ENCODE measurements at places on chromosomes 7 and 10. TPM values are rescaled to one million over a fixed set of nuclear protein-coding genes. Genes with fewer than 3 reads are reported as not detected.

- H3K4me1 ChIP-seq: peaks cover 13% of the 10 kb centered on the region
- no peaks in the 10 kb centered on the region for H3K36me3 ChIP-seq
- H3K27ac ChIP-seq: no peak overlapping the region
- H3K4me3 ChIP-seq: no peak overlapping the region
- no peaks in the 10 kb centered on the region for H3K27me3 ChIP-seq
These were observed 27.7 kb downstream of the ARHGAP22 start for GRCh38 chr10:48577158-48577557.

DNA sequence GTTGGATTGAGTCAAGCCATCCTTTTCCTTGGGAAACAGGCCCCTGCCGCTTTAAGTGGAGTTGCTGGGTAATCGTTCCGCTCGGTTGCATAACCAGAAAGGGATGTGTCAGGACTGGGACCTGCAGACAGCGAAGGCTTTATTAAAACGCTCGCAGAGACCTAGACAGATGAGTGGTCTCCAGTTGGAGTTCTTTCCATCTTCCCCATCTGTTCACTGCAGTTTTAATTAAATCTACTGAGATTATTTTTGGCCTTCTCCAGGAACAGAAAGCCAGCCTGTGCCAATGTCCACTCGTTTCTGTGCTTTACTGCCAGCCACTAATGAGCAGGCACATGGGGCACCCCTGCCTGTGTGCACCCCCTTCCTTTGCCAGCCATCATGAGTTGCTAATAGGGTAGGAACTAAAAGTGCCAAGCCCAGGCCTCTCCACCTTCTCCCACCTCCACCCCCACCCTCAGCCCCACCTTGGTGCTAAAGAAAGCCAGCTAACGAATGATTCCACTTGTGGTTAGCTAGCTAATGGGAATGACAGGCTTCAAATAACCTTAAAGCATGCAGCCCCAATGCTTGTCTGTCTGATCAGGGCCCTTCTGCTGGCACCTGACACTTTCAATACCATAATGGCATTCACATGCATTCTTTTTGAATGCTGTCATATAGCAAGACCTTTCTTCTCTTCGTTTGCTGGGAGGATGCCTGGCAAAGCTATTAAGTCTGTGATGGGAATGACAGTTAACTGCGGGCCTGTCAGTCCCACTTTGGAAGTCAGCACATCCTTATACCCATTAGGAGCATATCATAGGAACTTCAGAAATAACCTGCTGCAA lies 556.8 kb upstream of the GALNT17 start:
- no peak overlapping the region for H3K4me3 ChIP-seq
- H3K27me3 ChIP-seq: no peaks in the 10 kb centered on the region
- no peak overlapping the region for H3K27ac ChIP-seq

NOS3 gene
- total RNA-seq: 12.6 TPM

DNA sequence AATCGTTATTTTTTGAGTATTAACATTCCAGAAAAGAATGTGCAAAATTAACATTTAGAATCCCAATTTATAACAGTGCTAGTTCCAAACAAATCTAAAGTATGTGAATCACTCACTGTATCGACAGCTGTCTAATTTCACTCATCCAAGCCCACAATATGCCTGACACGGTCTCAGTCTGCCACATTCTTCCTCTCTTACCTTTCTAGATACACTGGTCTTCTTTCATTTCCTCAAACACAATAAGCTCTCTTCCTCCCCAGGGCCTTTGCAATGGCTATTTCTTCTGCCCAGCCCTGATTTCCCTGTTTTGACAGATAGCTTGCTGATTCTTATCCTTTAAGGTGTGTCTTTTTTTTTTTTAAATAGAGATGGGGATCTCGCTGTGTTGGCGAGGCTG lies 48.8 kb downstream of the UBE2H start:
- no peak for DNase-seq
- H3K4me1 ChIP-seq: peaks cover 71% of the 10 kb centered on the region
- no peaks in the 10 kb centered on the region for H3K27me3 ChIP-seq
- peak overlapping the region; percentile 34 for H3K27ac ChIP-seq

INSYN2A gene
- total RNA-seq: not detected

EVX1 gene
- not detected for total RNA-seq

SLC35G1 gene
- total RNA-seq: 2.3 TPM

- H3K27ac ChIP-seq: peak overlapping the region; percentile 44
- no peak for DNase-seq
- no peak overlapping the region for H3K4me3 ChIP-seq
- H3K27me3 ChIP-seq: no peaks in the 10 kb centered on the region
These were observed 84.9 kb upstream of the ADRB1 start for GRCh38 chr10:113958631-113959382.

- H3K27me3 ChIP-seq: no peaks in the 10 kb centered on the region
- H3K4me3 ChIP-seq: no peak overlapping the region
- DNase-seq: no peak
- H3K4me1 ChIP-seq: peaks cover 35% of the 10 kb centered on the region
These were observed 10.8 kb downstream of the SEPHS1 start for GRCh38 chr10:13337128-13337826.

DNA sequence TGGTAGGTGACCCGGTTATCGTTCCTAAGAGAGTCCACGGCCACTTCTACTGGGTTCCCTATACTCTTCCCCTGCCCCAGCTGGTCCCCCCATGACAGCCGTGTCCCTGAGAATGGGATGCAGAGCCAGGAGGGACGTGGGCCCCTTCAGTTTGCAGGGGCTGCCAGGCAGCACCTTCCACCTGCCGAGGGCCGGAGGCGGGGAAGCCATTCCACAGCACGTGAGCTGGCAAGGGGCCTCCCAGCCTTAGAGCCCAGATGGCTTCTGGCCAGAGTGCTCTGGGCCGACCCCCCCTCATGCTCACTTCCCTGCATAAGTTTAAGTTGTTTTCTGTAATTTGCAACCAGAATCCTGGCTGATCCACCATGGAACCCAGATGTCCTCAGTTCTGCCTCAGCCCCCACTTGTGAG lies 39.0 kb downstream of the DIP2C start:
- H3K27ac ChIP-seq: peak overlapping the region; percentile 60
- H3K36me3 ChIP-seq: no peaks in the 10 kb centered on the region
- H3K4me3 ChIP-seq: peak overlapping the region; percentile 52
- DNase-seq: no peak
- no peaks in the 10 kb centered on the region for H3K27me3 ChIP-seq

- DNase-seq: no peak
- no peaks in the 10 kb centered on the region for H3K36me3 ChIP-seq
- no peaks in the 10 kb centered on the region for H3K4me1 ChIP-seq
- H3K4me3 ChIP-seq: no peak overlapping the region
- peaks cover 37% of the 10 kb centered on the region for H3K27me3 ChIP-seq
These were observed 86.0 kb upstream of the FAM20C start for GRCh38 chr7:106356-106755.

TMEM196 gene
- total RNA-seq: not detected

DNA sequence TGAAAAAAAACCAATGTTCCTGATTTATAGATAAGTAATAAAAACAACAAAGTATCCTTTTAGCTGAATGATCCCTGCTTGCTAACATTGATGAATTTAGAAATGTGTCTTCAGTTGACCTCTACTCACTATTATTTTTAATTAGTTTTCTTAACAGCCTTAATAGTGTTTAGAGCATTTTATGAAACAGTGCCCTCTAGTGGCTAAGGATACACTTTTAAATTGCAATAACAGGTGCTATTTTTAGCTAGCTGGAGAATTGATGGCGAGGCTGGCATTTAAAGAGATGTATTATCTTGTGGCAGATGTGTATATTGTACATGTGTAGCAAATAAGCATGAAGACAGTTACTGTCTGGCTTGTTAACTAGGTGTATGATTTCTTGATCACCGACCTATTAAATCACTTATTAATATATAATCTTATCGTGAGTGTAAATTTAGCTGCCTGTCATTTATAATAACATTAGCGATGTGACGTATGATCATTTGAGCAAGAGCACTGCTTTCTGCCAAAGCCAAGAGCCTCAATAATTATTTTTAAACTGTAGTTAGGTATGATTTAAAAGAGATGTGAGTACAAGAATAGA lies 451.9 kb downstream of the DPP6 start:
- no peak for DNase-seq
- no peak overlapping the region for H3K4me3 ChIP-seq
- H3K27me3 ChIP-seq: peaks cover 18% of the 10 kb centered on the region
- no peaks in the 10 kb centered on the region for H3K36me3 ChIP-seq

LAMTOR4 gene
- total RNA-seq: 100 TPM

SPDYE6 gene
- not detected for total RNA-seq

DNA sequence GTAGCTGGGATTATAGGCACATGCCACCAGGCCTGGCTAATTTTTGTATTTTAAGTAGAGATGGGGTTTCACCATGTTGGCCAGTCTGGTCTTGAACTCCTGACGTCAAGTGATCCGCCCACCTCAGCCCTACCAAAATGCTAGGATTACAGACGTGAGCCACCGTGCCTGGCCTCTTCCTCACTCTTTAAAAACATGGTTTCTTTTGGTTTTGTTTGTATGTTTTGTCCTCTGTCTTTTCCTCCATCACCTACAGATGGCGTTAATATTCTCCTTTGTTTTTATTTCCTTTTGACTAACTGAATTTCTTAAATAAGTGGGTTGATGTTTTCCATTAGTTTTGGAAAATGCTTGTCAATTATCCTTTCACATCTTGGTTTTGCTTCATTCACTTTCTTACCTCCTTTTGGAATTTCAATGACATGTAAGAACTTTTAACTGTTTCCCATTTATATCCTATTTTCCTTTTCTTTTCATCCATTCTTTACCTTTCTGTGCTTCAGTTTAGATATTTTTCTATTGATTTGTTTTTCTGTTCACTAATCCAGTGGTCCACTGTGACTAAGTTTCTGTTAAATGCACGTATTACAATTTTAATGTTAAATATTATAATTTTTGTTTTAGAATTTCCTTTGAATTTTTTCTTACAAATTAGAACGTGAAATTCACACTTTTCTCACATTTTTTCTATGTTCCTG lies 104.1 kb downstream of the ZNF467 start:
- peaks cover 12% of the 10 kb centered on the region for H3K4me1 ChIP-seq
- no peak overlapping the region for H3K4me3 ChIP-seq
- no peak for DNase-seq

LSM5 gene
- total RNA-seq: 39.5 TPM

PNLIP gene
- not detected for total RNA-seq

- H3K27ac ChIP-seq: peak overlapping the region; percentile 39
- no peaks in the 10 kb centered on the region for H3K27me3 ChIP-seq
- H3K4me1 ChIP-seq: peaks cover 30% of the 10 kb centered on the region
These were observed 81.9 kb downstream of the NUDCD3 start for GRCh38 chr7:44408596-44408995.

TACR2 gene
- total RNA-seq: not detected

GRCh38 chr7:134126966-134127848 lies at the start of gene LRGUK:
TSS of gene LRGUK (plus strand) at chr7:134127340. CDS start at chr7:134127368, 28 bp downstream.
- no peaks in the 10 kb centered on the region for H3K36me3 ChIP-seq
- no peak within 1 kb of the TSS for H3K27ac ChIP-seq
- H3K27me3 ChIP-seq: peaks cover 20% of the 10 kb centered on the region
- peak within 1 kb of the TSS; percentile 83 for H3K4me3 ChIP-seq
- H3K4me1 ChIP-seq: peaks cover 14% of the 10 kb centered on the region

DNA sequence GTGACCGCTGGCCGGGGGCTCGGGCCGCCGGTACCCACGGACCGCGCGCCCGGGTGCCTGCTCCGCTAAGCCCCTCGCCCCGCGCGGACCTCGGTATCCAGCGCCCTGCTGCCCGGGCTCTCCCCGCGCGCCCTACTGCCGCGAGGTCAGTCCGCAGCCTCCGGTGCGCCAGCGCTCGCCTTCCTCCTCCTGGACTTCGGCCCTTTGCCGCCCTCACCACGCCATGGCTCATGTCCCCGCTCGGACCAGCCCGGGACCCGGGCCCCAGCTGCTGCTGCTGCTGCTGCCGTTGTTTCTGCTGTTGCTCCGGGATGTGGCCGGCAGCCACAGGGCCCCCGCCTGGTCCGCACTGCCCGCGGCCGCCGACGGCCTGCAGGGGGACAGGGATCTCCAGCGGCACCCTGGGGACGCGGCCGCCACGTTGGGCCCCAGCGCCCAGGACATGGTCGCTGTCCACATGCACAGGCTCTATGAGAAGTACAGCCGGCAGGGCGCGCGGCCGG lies 483 bp downstream of the GDF10 start:
- no peaks in the 10 kb centered on the region for H3K36me3 ChIP-seq
- H3K4me3 ChIP-seq: peak overlapping the region; percentile 62
- no peak for DNase-seq
- H3K27me3 ChIP-seq: peaks cover 83% of the 10 kb centered on the region
- peaks cover 17% of the 10 kb centered on the region for H3K4me1 ChIP-seq
- H3K27ac ChIP-seq: no peak overlapping the region

SLC26A4 gene
- 0.41 TPM for total RNA-seq

GRCh38 chr10:78828647-78829539 lies 239.9 kb upstream of the ZMIZ1 start:
- no peak for DNase-seq
- H3K27ac ChIP-seq: no peak overlapping the region
- no peaks in the 10 kb centered on the region for H3K36me3 ChIP-seq
- H3K4me3 ChIP-seq: no peak overlapping the region

DNA sequence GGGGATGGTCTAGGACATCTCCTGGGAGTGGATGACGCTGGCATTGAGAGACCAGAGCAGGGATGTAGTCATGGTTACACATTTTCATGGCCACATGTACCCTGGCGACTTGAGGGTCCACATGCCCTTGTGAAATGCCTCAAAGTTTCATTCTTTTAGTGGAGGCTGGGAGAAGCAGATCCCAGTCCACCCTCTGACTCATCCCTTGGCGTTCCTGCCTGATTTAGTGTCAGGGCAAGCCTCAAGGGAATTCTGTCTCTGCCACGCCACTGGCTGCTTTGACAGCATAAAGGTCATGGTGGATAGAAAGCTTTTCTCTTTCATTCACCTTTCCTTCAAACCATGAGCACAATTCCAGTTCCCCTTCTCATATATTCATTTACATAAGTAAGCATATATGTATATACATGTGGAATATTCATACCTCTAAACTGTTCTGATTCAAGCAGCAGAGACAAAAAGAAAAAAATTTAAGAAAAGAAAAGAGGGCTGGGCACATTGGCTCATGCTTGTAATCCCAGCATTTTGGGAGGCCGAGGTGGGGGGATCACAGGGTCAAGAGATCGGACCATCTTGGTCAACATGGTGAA lies 21.8 kb upstream of the KIF5B start:
- no peak overlapping the region for H3K27ac ChIP-seq
- no peaks in the 10 kb centered on the region for H3K36me3 ChIP-seq
- DNase-seq: peak; percentile 28
- H3K27me3 ChIP-seq: no peaks in the 10 kb centered on the region
- peaks cover 14% of the 10 kb centered on the region for H3K4me1 ChIP-seq

IFIT3 gene
- total RNA-seq: 6.9 TPM

NKX1-2 gene
- total RNA-seq: not detected

GRCh38 chr7:44537442-44537841 lies 3.7 kb downstream of the NPC1L1 start:
- no peak for DNase-seq
- no peaks in the 10 kb centered on the region for H3K36me3 ChIP-seq
- no peaks in the 10 kb centered on the region for H3K4me1 ChIP-seq
